ENCODE measurements at places on chromosomes 16 and 17.

DNA sequence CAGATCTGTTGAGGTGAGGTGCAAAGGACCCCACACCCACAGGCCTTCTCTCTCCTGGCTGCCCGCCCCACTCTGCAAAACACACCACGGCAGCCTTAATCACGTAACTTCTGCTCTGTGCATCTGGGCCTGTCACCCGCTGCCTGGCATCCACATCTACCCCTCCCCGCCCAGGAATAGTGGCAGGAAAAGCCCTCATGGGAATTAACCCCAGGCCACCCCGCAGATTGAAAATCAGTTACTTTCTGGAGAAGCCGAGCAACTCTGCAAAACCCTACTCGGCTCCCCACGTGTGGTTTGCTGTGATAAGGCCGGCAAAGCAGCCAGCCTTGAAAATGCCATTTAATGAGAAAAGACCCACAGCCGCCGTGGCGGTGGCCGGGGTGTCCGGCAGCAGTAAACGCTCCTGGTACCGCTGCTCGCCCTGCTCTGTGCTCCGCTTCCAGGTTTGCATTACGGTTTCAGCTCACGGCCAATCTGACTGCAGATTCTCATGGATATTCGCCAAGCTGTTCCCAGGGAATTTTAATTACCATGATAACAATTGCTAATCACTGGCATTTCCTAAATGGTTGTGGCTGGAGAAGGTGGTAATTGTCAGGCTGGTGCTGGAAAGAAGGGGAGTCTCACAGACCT lies 78.0 kb upstream of the DOC2B start:
- no peak for DNase-seq

GRCh38 chr16:81807767-81808358 lies 28.8 kb downstream of the PLCG2 start:
- no peak for DNase-seq

DNA sequence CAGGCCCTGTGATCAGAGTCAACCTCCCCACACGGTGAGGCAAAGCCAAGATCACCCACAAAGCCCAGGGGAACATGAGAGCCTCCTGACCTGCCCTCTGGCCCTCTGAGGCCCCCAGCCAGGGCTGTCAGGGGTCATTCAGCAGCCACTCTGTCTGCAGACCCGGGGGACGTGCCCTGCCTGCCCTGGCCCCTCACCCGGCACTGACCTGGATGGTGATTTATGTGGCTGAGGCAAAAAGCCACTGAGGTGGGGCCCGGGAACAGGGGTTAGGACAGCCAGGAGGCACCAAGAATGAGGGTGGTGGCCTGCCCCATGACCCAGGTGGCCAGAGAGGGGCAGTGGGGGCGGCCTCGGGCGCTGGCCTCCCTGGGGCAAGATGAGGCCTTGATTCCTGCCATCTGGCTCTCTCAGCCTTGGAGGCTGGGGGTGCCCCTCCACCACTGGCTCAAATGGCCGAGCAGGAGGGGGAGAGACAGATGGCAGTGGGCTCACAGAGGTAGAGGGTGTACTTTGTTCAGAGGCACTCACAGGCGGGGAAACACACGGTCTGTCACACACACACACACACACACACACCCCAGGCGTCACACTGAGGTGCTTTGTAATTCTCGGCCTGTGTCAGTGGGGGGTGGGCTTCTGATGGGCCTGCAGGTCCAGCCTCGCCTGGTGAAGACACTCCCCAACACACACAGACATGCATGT lies 174.0 kb upstream of the GSE1 start:
- no peak for DNase-seq

DNA sequence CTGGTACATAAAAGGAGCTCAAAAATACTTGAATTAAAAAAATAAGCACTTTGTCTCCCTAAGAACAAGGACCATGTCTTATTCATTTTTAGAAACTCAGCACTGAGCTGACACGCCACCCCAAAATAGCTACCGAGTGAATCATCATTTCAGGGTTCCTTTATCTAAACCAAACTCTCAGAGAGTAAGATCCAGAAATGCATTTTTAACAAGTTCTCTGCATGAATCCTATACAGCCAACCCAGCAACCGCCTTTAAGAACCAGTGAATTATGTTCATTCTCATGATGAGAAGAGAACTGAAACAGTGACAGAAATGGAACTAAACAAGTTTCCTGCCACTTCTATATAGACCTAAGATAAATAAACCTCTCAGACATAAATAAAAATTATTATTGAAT lies 8.7 kb downstream of the C16orf87 start:
- DNase-seq, result peak; percentile 74

GRCh38 chr16:82639666-82640336 lies 13.0 kb downstream of the CDH13 start:
- DNase-seq, result peak; percentile 60

GRCh38 chr16:86521236-86522197 lies 11.2 kb downstream of the FOXF1 start:
- no peak for DNase-seq

GRCh38 chr16:71758293-71758760 lies 33.8 kb upstream of the PHLPP2 start:
- DNase-seq, result no peak

- DNase-seq, result no peak
Observed at GRCh38 chr17:64115043-64115698, 14.8 kb downstream of the ERN1 start.

DNA sequence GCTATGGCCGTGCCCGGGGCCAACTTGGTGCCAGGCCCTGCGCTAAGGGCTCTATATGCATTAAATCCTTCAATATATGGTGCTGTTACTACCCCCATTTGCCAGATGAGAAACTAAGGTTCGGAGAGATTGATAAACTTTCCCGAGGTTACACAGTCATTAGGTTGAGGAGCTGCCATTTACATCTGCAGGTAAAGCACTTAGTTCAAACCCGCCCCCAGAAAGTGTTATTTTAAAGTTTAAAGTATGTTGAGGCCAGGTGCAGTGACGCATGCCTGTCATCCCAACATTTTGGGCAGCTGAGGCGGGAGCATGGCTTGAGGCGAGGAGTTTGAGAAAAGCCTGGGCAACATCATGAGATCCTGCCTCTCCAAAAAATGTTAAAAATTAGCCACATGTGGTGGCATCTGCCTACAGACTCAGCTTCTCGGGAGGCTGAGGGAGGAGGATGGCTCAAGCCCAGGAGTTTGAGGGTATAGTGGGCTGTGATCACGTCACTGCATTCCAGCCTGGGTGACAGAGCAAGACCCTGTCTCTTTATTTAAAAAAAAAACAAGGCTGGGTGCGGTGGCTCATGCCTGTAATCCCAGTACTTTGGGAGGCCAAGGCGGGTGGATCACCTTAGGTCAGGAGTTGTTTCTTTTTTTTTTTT lies 264.7 kb downstream of the PARN start:
- peak; percentile 9 for DNase-seq

Measured in astrocyte of the spinal cord (primary cell).